Stimulated activated effector memory CD8-positive, alpha-beta T cell treated with anti-CD3 and anti-CD28 coated beads, Interleukin-12 subunit alpha, Interleukin-12 subunit beta, amount 100 ng/mL, for 72 hours (primary cell): ENCODE measurements at places on chromosomes 7 and 10.
A peak's percentile ranks its signal among the peaks of the same experiment; 100 is the strongest.

DNA sequence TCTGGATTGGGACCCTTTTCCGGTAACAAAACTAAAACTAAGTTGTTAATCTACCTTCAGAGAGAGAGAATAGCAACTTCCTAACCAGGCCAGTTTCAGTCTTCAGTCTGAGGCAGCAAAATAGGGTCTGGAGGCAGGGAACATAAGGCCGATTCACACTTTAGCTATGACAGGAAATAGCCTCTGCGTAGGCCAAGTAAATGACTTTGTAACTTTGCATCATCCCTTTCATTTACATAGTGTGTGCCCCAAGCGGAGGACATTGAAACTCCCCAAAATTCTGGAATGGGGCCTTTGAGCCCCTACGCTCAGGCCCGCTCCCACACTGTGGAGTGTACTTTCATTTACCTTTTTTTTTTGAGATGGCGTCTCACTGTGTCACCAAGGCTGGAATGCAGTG, 1.7 kb upstream of the UPP1 start:
- DNase-seq, result no peak

- DNase-seq, result no peak
These were observed 123.0 kb downstream of the SH2D4B start for GRCh38 chr10:80660736-80661135.

- no peak for DNase-seq
These were observed 127.6 kb downstream of the COBL start for GRCh38 chr7:51188987-51189386.

GRCh38 chr10:25159591-25159990, 15.2 kb upstream of the GPR158 start:
- no peak for DNase-seq

DNA sequence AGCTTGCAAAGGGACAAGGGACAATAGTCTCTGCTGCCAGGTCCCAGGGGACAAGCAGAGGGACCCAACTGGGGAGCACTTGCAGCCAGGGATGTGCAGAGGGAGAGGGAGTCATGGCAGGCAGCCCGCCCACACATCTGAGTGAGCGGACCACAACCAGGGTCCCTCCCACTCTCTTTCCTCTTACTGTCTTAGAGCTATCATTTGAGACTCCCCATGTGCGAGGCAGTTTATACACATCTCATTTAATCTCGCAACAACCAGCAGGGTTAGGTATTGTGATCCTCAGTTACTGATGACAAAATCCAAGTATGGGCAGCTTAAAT, 70.2 kb downstream of the BEND7 start:
- DNase-seq, result no peak

GRCh38 chr10:78397786-78398185, 364.1 kb downstream of the RPS24 start:
- no peak for DNase-seq

- no peak for DNase-seq
These were observed 5.6 kb downstream of the ADGRA1 start for GRCh38 chr10:133093291-133093690.

GRCh38 chr7:71905821-71906220, 506.3 kb downstream of the CALN1 start:
- DNase-seq, result no peak

- no peak for DNase-seq
These were observed 111.8 kb upstream of the FEZF1 start for GRCh38 chr7:122416336-122416735.

- peak; percentile 40 for DNase-seq
These were observed 130.0 kb downstream of the FAM53B start for GRCh38 chr10:124614003-124614659.

DNA sequence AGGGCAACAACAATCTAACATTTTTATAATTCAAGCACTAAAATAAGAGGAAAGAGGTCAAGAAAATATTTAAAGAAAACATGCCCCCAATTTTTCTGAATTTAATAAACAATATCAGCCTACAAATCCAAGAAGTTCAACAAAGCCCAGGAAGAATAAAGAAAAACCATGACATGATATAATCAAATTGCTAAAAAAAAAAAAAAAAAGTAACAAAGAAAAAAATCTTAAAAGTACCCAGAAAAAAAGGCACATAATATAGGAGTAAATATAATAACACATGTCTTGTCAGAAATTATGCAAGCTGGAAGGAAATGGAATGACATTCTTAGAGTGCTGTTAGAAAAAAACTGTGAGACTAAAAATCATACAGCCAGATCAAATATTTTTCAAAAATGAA, 151.4 kb downstream of the IMMP2L start:
- DNase-seq, result no peak

DNA sequence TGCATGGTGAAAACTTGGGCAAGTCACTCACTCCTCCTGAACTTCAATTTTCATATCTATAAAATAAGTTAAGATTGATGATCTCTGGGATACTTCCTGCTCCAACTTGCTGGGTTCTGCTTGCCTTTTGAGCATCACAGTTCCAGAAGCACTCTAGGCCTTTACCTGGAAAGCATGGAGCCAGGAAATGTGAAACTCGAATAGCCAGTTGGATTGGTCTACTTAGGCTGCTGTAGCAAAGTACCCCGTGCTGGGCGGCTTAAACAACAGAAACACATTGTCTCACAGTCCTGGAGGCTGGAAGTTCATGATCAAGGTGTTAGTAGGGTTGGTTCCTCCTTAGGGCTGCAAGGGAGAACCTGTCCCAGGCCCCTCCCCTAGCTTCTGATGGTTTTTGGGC, 64.5 kb downstream of the NAMPT start:
- DNase-seq, result no peak

DNA sequence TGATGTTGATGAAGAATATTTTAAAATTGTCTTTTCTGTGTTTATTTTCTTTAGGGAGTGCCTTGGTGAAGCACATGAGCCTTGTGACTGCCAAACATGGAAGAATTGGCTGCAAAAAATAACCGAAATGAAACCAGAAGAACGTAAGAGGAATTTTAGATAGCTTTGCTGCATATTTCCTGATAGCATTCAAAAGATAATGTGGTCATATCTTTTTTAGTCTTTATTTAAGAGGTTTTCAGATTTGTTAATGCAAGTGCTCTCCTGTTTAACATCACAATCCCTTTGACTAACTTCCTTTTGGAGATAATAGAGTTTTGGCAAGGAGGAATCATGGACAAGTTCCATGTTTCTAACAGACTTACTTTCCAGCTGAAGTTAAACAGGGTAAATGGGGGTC, 85.2 kb upstream of the GATAD1 start:
- no peak for DNase-seq

DNA sequence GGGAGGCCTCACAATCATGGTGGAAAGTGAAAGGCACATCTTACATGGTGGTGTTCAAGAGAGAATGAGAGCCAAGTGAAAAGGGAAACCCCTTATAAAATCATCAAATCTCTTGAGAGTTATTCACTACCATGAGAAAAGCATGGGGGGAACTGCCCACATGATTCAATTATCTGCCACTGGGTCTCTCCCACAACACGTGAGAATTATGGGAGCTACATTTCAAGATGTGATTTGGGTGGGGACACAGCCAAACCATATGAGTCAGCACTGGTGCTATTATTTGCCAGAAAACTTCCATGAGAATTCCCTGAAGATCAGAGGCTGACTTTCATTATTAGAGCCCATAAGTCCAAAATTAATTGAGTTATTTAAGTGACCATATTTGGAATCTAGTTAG, 1001.2 kb upstream of the POT1 start:
- no peak for DNase-seq

GRCh38 chr7:89002981-89003956, 207.7 kb upstream of the TEX47 start:
- DNase-seq, result no peak

GRCh38 chr7:8343556-8343955, 81.6 kb upstream of the ICA1 start:
- no peak for DNase-seq

DNA sequence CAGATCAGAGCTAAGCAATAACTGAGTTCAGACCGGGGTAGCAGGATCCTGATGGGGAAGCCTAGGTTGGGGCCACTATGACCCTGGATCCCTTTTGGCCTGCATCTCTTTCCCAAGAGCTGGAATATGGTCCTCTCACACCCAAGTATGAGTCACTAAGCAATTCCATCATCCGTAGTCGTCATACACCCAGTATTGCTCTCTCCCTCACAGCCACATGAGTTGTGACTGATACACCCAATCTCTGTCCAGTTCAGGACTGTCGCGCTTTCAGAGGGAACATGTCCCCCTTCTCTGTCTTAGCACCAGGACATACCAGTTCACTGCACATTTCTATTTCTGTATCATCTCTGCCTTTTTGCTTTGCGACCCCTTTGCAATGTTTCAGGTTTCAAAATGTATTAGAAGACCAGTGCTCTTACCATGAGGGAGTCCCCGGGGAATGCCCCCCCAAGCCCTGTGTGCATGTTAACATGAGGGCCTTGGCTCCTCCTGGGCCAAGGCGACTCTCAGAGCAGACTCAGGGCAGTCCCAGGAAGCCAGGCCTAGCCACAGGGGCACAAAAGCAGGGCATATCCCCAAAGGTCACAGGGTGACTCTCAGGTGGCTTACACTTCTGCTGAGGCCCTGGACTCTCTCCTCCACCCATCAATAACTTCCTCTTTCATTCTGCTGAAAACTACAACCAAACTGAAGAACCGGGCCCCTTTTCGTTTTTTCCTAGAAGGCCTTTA, 75.3 kb upstream of the SAMD8 start:
- no peak for DNase-seq

DNA sequence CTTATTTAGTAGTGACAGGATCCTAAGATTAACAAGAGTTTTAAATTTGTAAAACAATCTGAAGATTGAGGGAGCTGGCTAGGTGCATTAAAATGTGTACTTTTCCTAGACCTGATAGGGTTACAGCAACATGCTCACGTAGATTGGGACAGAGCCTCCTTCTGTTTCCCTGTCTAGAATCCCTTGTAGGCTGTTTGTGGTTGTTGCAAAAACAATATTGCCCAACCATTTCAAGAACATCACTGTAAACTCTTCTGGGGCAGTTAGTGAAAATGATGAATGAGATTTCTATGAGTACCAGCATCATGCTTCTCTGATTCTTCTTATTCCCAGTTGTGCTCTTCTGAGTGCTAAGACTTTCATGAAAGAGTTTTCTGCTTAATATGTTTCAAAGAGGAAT, 14.7 kb upstream of the CPED1 start:
- no peak for DNase-seq

GRCh38 chr7:95758187-95758586, 14.2 kb upstream of the DYNC1I1 start:
- no peak for DNase-seq

- no peak for DNase-seq
These were observed 757.1 kb downstream of the AUTS2 start for GRCh38 chr7:70355198-70356020.

DNA sequence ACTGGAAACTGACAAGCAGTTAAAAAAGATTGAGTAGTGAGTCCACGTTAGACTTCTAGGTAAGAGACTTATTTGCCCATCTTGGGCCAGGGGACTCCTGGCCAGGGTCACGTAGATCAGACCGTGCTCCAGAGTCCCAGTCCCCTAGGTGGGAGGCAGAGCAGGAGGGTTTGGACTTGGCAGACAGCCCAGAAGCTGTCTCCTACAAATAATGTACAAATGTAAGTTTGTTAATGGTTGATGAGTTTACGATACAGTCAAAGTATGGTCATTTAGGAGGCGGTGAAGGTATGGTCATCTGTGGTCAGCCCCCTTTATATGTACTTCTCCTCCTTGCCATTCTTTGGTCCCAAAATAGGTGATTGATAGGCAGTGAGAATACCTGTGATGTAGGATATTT, 28.2 kb downstream of the INPP5F start:
- DNase-seq, result no peak

- no peak for DNase-seq
These were observed 243.0 kb downstream of the SNX13 start for GRCh38 chr7:17697128-17697881.

GRCh38 chr7:50734246-50734645, 48.5 kb downstream of the GRB10 start:
- no peak for DNase-seq
